Stimulated activated CD4-positive, alpha-beta T cell treated with anti-CD3 and anti-CD28 coated beads, Interleukin-1b, Interleukin-23, amount 100 ng/mL, for 1 hour (primary cell): ENCODE measurements at places on chromosomes 12 and 14.

DNA sequence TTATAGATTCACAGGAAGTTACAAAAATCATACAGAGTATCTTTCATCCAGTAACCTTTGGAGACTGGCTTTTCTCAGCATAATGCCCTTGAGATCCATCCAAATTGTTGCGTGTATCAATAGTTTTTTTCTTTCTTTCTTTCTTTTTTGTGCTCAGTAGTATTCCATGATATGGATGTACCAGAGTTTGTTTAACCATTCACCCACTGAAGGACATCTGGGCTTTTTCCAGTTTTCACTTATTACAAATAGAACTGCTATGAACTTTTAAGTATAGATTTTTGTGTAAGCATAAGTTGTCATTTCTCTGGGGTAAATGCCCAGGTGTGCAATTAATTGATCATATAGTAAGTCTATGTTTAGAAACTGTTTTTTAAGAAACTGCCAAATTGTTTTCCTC lies 79.4 kb downstream of the FBXL14 start:
- DNase-seq, result no peak

DNA sequence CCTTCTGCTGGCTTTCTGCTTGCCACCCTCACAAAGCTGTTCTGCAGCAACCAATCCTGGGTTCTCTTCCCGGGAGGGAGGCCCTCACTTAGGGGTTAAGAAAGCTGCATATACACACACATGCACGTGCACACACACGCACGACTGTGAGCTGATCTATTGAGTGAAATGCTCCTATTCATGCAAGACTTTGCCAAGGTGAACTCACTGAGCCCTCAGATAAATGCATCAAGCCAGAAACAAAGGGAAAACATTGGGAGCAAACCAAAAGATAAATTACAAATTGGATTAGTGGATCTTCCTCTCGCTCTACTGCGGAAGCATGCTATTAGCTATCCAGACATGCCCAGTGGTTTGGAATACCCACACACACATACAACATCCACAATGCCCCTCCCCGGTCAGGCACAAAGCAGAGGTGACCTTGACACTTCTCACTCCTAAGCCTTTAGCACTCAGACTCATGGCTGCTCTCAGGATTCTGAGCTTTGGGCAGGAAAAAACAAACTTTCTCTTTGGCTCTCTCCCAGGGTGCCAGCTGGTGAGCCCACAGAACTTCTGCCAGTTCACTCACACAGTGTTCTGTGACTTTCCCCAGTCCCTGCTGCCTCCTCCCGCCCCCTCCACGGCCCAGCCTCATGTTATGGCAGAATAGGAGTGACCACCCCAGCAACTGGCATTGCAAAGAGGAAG lies 320.0 kb downstream of the DPF3 start:
- DNase-seq, result no peak

GRCh38 chr12:52828156-52828555 lies 6.0 kb downstream of the KRT79 start:
- no peak for DNase-seq

DNA sequence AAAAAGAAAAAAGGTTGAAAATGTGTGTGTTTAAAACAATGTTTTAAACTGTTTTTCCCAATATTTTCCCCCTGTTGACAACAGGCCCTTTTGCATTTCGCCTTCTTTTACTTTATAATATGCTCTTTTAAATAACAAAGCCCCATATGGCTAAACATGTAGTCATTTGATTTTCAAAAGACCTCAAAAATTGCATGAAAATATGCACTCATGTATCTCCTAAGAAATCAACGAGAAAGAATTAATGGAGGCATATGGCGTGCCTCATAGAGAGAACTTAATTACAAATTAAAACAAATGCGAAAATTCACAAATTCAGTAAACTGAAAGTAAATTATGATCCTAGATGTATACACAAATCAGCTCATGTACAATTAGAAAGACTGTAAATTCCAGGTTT lies 202.6 kb upstream of the FOXN3 start:
- DNase-seq, result no peak
